ENCODE measurements at places on chromosomes 6 and 20.

DNA sequence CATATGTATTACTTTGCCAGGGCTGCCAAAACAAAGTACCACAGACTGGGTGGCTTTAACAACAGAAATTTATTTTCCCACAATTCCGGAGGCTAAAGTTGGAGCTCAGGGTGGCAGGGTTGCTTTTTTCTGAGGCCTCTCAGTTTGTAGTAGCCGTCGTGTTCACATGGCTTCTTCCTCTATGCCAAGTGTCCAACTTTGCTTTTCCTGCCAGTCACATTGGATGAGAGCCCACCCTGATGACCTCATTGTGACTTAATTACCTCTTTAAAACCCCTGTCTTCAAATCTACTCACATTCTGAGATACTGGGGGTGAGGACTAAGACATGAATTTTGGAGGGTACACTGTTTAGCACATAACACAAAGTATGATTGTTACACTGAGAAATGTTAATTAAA, 9.9 kb upstream of the ECT2L start:
- no peak for DNase-seq

DNA sequence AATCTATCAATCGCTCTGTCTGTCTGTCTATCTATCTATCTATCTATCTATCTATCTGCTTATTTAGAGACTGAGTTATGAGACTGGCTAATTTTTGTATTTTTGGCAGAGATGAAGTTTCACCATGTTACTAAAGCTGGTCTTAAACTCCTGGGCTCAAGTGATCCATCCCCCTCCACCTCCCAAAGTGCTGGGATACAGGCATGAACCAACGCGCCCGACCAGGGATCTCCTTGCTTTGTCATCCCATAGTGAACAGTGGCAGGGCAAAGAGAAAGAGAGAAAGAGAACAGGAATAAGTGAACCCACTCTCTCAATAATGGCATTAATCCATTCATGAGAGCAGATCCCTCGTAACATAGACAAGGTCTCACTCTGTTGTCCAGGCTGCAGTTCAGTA, 66.4 kb upstream of the DSP start:
- DNase-seq = no peak

GRCh38 chr6:113356139-113356538, 501.0 kb upstream of the MARCKS start:
- DNase-seq = no peak

DNA sequence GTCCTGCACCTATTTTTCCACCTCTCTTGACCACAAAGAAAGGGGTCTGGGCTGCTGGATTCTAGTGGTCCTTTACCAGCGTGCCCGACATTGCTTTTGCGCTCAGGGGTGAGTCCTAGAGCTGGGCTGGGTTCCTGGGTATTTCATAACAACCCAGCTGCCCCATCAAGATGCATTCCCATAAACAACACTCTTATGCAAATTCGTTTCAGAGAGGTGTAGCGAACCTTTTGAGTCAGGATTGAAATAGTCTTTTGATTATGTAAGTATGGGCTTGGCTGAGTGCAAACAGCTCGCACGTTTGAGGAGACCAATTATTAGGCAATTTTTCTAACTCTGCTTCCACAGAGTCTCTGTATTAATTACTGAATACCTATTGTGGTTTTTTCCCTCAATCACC, 13.7 kb downstream of the ACOT13 start:
- DNase-seq = no peak

- no peak for DNase-seq
Measured at GRCh38 chr20:53712212-53712977, 118.8 kb upstream of the ZNF217 start.

- no peak for DNase-seq
Measured at GRCh38 chr20:59004763-59005522, 2.1 kb downstream of the CTSZ start.

- no peak for DNase-seq
Measured at GRCh38 chr6:47836046-47836445, 54.2 kb downstream of the OPN5 start.

DNA sequence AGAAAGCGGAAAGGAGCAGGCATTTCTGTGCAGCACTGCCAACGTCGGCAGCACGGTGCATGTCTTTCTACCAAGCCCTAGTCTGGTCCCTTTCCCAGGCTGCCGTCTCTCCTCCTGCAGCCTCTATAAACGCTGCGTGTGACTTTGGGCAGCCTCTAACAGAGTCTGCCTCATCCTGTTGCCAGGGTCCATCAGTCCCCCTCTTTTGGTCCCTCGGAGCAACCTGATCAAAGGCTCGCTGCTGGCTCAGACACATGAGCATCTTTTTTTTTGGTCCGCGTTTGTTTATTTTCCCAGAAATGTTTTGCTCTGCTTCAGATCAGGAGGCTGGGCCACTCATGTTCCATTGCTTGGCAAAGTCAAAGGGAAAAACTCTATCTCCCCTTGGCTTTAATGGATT, 166.8 kb upstream of the CST7 start:
- DNase-seq = no peak

GRCh38 chr6:967701-968100, 274.8 kb upstream of the EXOC2 start:
- DNase-seq = no peak

GRCh38 chr6:47734831-47735481, 36.6 kb downstream of the ADGRF4 start:
- no peak for DNase-seq

- no peak for DNase-seq
Measured at GRCh38 chr20:50953821-50954220, 4.5 kb downstream of the DPM1 start.

DNA sequence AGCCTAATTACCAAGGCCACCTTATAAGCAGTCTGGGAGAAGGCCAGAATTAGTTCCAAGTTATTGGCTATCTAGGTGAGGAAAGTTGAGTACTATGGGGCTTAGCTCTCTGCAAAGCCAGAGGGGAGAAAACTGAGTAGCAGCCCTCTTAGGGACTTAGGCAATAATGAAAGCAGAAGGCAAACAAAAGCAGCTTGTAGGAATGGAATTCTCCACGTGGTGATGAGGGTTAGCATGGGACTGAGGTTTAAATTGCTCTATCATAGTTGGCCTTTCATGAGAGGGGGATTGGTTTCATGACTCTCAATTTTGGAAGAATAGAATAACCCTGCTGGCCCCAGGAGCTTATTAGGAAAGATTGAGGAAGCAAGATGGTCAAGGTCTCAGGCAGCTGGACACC, 7.0 kb upstream of the UBE2J1 start:
- DNase-seq = no peak

DNA sequence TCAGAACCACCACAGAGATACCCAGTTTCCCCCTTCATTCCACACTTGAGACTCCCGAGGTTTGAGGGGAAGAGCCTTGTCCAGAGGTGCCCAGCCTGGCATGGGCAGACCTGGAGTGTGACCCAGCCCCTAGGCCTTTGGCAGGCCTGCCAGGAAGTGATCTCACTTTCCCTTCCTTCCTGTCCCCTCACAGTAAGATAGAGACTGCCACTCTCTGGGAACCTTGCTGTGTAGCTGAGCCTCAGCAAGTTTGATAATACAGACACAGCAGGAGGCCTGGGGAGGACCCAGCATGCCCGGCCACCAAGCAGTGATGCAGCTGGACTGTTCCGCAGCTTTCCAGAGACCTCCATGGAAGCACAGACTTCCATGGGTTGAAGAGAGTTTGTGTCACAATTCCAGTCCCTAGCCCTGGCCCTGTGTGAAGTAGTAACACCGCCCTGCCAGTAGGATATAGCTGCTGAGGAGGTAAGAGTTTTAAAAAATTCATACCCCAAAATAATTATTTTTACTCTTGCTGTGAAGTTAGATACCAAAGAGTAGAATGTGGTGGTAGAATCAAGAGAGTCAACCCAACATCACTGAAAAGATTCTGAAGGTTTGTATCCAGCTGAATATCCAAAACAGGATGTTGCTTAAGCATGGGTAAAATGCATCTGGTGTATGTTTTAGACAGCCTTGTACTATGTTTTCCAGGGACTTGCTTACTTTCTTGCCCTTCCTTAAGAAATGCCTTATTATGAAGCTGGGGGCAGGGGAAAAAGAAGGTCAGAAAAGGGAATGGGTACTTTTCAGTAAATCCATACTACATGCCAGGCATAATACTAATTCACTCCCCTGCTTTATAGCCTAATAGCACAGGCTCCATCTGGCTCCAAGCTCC, 16.3 kb downstream of the PKIG start:
- DNase-seq = no peak

- DNase-seq = no peak
Measured at GRCh38 chr20:45857882-45858216, 435 bp downstream of the ZSWIM3 start.

GRCh38 chr20:58169450-58169849, 59.0 kb downstream of the ANKRD60 start:
- DNase-seq = no peak

DNA sequence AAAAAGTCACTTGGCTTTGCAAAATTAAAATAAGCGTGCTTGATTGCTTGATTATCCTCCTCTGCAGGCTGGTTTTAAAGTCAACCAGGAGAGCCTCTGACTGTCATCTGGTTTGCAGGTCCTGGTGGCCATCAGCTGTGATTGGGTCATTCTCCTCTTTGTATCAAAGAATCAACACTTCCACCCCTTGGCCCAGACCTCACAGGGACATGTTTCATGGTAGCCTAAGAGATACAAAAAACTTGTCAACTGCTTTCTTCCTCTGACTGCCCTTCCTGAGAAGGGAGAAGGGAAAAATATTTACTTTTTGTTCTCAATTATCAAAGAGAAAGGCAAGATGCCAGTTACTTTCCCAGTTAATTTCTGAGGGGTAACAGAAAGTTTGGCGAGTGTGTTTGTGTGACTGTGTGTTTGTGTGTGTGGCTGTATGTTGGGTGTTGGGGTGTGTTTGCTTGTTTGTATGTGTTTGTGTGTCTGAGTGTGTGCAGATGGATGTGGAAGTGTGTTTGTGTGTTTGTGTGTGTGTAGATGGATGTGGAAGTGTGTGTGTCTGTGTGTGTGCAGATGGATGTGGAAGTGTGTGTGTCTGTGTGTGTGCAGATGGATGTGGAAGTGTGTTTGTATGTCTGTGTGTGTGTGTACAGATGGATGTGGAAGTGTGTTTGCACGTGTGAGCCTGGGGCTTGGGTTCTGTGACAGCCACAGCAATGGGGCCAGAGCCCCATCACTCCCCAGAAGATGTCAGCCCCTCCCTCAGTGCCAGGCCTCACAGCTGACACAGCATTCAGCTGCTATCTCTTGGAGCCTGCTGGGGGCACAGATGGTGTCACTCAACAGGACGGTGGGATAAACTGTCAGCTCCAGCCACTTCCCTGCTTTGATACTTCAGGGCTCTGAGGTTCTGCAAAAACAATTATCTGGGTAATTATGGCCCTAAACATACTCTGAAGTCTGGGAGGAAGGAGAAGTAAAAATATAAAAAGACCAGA, 98.6 kb upstream of the RNF24 start:
- peak; percentile 30 for DNase-seq

DNA sequence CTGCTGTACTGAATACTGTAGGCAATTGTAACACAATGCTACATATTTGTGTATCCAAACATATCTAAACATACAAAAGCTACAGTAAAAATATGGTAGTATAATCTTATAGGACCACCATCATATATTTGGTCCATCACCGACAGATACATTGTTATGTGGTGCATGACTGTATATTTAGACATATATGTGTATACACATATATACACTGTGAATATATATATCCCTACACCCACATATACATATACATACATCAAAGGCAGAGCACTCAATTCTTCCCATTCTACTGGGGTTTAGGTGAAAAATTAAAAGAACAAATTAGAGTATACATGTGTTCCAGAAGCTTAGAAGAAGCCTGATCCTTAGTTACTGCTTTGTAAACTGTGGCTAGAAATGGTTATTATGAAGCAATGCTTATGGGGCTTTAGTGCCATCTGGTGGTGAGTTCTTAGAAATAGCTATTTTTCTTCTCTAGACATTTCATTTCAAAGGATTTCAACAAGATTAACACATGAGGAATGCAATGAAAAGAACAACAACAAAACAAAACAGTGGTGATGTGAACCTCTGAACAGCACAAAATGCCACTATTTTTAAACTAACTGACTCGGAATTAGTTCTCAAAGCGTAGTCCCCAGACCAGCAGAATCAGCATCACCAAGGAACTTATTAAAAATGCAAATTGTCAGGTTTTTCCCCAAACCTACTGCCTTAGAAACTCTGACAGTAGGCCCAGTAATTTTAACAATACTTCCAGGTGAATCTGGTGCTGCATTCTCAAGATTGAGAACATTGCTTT, 38.0 kb downstream of the PKHD1 start:
- no peak for DNase-seq

DNA sequence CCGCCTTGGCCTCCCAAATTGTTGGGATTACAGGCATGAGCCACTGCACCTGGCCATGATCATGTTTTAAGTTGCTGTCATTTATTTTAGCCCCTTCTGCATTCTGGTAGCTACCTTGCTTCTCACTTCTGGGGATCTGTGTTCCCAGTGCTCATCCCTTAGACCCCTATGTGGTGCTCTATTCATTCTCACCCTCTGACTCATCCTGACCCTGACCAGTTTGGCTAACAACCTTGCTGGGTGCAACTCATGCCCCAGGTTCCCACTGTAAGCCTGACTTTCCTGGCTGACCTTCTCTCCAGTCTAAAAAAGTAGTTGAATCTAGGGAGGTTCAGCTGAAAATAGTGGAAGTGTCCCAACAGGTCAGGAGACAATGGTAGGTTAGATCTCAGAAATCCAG, 47.4 kb downstream of the NOX3 start:
- no peak for DNase-seq

DNA sequence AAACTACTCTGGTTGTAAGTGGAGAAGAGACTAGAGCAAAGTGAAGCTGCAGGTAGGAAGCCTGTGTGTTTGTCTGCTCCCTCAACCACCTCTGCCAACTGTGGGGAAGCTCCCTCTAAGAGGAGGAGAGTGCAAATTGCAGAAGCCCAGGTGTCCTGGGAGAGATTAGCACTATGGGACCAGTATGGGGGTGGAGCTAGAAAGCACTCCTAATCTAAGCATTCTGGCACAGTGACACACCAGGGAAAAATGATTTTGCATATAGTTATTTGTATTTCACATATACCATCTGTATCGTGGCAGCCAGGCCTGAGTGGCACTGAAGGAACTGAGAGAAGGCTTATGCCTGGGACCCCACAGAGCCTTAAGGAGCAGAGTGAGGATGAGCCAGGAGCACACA, 12.8 kb downstream of the GSTA1 start:
- no peak for DNase-seq

GRCh38 chr6:127576874-127577273, at the start of gene C6orf58:
TSS of gene C6orf58 (plus strand) at chr6:127577174. CDS start at chr6:127577186, 12 bp downstream.
- no peak for DNase-seq

DNA sequence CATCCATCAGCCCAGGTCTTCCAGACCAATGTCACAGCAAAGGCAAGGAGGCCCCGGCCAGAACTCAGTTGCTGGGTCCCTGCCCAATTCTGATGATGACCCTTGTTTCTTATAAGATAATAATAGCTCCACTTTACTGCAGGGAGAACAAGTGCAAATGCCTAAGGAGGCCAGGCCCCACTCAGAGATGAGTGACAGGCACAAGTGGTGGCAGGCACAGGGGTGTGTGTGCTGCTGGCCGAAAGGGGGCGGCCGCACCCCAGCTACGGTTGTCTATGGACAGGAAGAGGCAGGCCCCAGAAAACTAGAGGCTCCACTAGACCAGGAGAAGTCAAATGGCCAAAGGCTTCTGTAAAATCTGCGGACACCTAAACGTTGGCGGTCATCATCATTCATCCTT, 28.6 kb downstream of the GNAS-AS1 start:
- DNase-seq = no peak

Data from WERI-Rb-1 (cell line).